ENCODE measurements at places on chromosomes 4 and X.

- no peak overlapping the region for H3K27ac ChIP-seq
- H3K4me1 ChIP-seq: peaks cover 19% of the 10 kb centered on the region
- no peak overlapping the region for H3K4me3 ChIP-seq
Measured at GRCh38 chr4:148060264-148061140, 328.6 kb downstream of the ARHGAP10 start.

DNA sequence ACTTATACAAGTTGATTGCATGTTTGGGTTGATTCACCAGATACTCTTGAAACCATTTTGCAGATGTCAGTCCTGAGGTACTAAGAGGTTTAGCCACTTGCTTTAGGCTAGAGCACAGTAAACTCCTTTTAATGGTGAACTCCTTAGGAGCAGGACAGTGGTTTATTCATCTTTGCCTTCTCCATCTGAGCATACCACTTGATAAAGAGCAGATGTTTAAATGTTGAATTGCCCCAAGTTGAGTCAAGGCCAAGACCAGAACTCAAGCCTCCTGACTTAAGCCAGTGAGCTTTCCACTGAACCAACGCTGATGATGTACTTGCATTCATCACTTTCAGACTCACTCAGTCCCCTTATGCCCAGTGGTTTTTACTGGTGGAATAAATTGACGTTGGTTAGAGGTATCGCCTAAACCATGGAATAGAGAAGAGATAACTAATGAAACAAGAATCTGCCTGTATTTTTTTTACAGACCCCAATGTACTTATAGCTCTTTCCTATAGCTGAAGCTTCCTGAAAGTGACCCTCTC lies 7.5 kb downstream of the DAPP1 start:
- no peak for DNase-seq
- no peaks in the 10 kb centered on the region for H3K36me3 ChIP-seq
- H3K27me3 ChIP-seq: no peaks in the 10 kb centered on the region
- H3K4me1 ChIP-seq: no peaks in the 10 kb centered on the region
- H3K4me3 ChIP-seq: no peak overlapping the region

- no peaks in the 10 kb centered on the region for H3K27me3 ChIP-seq
- DNase-seq: no peak
- no peak overlapping the region for H3K4me3 ChIP-seq
- H3K36me3 ChIP-seq: no peaks in the 10 kb centered on the region
- H3K4me1 ChIP-seq: no peaks in the 10 kb centered on the region
- no peak overlapping the region for H3K27ac ChIP-seq
Measured at GRCh38 chr4:64250488-64250887, 158.8 kb downstream of the TECRL start.

DNA sequence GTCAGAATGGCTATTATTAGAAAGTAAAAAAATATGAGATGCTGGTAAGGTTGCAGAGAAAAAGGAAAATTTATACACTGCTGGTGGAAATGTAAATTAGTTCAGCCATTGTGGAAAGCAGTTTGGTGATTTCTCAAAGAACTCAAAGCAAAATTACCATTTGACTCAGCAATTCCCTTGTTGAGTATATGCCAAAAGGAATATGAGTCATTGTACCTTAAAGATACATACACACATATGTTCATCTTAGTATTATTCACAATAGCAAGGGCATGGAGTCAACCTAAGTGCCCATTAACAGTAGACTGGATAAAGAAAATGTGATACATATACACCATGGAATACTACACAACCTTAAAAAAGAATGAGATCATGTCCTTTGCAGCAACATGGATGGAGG lies 148.2 kb downstream of the COMMD8 start:
- H3K36me3 ChIP-seq: no peaks in the 10 kb centered on the region
- no peaks in the 10 kb centered on the region for H3K4me1 ChIP-seq
- no peaks in the 10 kb centered on the region for H3K27me3 ChIP-seq
- no peak overlapping the region for H3K27ac ChIP-seq

DNA sequence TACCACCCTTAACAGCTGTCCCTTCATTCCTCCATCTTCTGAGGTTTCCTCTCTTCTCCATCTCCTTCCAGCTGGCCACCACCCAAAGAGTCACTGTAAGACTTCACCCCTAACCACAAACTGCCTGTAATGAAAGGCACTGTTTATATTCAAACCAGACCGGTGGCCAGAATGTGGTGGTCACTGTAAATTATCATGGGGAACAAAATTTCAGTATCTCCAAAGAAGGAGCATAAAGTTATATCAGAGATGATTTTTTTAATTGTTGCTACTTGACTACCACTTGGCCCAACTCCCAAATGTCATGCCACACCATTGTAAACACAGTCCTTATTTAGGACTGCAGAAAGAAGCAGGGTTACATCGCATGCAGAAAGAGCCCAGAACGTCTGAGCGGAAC lies 44.8 kb downstream of the SMARCA1 start:
- no peaks in the 10 kb centered on the region for H3K36me3 ChIP-seq
- H3K27me3 ChIP-seq: no peaks in the 10 kb centered on the region
- H3K4me3 ChIP-seq: no peak overlapping the region

- no peaks in the 10 kb centered on the region for H3K36me3 ChIP-seq
- no peak overlapping the region for H3K27ac ChIP-seq
- H3K27me3 ChIP-seq: no peaks in the 10 kb centered on the region
- no peaks in the 10 kb centered on the region for H3K4me1 ChIP-seq
- H3K4me3 ChIP-seq: no peak overlapping the region
- DNase-seq: no peak
Measured at GRCh38 chrX:75115707-75116413, 40.2 kb downstream of the ABCB7 start.

DNA sequence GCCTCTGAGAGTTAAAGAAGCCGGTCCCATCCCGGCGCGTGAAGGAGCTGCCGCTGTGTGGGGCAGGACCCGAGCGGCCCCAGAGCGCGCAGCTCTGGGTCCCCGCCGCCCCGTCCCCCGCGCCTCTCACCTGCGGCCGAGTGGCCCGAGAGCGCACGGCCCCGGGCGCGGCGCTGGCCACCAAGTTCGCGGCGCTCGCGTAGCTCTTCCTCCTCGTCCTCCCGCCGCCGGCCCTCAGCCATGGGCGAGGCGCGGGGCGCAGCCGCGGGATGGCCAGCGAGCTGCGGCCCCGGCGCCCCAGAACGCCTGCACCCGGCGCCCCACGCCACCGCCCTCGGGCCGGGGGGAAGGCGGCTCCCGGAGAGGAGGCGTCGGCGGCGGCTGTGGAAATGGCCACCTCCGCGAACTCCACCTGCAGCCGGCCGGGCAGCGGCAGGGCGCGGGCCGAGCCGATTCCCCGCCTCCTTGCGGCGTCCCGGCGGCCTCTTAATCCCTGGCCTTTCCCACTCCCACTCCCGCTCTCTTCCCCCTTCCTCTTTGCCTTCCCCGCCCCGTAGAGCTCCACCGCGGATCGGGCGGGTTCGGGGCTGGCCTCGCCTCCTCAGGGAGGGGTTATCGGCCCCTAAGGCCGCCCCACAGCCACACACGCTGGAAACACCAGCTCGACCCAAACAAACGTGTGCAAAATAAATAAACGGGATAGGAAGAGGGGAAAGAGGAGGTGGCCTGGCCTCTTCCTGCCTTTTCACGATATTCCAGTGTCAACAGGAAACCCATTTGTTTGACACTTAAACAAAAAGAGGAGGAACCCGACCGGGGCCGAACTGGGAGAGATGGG lies at the start of gene SH3D19:
TSS of gene SH3D19 (minus strand) at position 495 of the 838 bp plus-strand sequence. CDS start at position 242, 253 bp downstream.
- peak within 1 kb of the TSS; percentile 97 for H3K27ac ChIP-seq
- no peaks in the 10 kb centered on the region for H3K36me3 ChIP-seq
- H3K4me3 ChIP-seq: peak within 1 kb of the TSS; percentile 67

DNA sequence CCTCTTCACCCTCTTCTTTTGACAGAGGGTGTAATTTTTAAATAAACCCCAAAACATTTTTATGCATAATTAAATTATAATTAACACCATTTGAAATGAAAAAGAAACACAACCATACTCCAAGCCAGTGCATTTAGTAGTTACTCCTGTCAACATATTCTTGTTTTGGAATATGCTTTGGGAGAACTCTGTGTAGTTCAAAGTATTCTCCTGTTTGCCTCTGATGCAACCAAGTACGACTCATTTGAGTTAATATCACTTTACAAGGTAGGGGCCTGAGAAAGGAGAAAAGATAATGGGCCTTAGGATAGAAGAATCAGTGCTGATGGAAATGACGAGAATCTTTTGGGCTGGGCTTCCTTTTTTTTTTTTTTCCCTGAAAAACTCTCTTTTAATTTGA lies 2.7 kb downstream of the PTPN13 start:
- H3K36me3 ChIP-seq: no peaks in the 10 kb centered on the region
- no peaks in the 10 kb centered on the region for H3K4me1 ChIP-seq
- no peak overlapping the region for H3K27ac ChIP-seq
- H3K4me3 ChIP-seq: no peak overlapping the region

- peaks cover 26% of the 10 kb centered on the region for H3K4me1 ChIP-seq
- peaks cover 67% of the 10 kb centered on the region for H3K27me3 ChIP-seq
- no peak overlapping the region for H3K4me3 ChIP-seq
- H3K27ac ChIP-seq: no peak overlapping the region
Measured at GRCh38 chr4:54090804-54091623, 8.9 kb upstream of the GSX2 start.

DNA sequence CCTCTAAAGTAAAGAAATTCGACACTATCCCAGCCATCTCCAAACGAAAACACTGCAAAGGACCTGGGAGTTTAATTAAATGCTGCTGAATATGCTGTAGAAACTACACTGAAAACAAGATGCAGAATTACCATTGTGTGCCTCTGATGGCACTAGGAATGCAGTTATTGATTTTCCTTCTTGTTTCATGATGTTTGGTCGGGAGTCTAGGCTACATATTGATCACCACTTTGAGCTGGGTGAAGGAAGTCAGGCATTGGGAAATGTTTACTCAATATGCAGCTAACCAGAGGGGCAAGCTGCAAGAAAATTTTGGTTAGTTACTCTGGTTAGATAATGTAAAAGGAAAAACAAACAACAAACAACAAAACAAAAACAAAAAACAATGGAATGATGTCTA lies 650.7 kb upstream of the GALNTL6 start:
- H3K4me1 ChIP-seq: no peaks in the 10 kb centered on the region
- no peaks in the 10 kb centered on the region for H3K27me3 ChIP-seq
- H3K36me3 ChIP-seq: no peaks in the 10 kb centered on the region
- H3K27ac ChIP-seq: no peak overlapping the region
- no peak overlapping the region for H3K4me3 ChIP-seq

DNA sequence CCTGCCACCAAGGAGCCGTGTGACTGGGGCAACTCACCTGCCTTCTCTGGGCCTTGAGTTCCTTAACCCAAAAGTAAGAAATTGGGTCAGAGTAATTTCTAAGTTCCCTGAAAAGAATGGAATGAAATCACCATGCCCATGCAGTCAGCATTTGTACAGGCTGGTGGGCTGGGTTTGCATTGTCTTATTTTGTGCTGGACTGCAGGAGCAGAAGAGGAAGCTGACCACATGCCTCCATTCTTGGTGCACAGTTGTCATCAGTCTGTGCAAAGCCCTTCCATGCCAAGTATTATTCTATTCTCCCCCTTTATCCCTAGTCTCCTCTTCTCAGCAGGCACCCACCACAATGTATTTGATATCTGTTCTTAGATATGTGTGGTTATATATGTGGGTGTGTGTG lies 56.3 kb downstream of the FHDC1 start:
- no peak for DNase-seq
- H3K27me3 ChIP-seq: no peaks in the 10 kb centered on the region
- peaks cover 4% of the 10 kb centered on the region for H3K4me1 ChIP-seq
- H3K36me3 ChIP-seq: no peaks in the 10 kb centered on the region
- H3K27ac ChIP-seq: no peak overlapping the region

- H3K36me3 ChIP-seq: no peaks in the 10 kb centered on the region
- H3K4me1 ChIP-seq: peaks cover 4% of the 10 kb centered on the region
- no peak overlapping the region for H3K4me3 ChIP-seq
- no peaks in the 10 kb centered on the region for H3K27me3 ChIP-seq
- no peak for DNase-seq
Measured at GRCh38 chr4:48748949-48749596, 31.0 kb downstream of the FRYL start.

- H3K4me3 ChIP-seq: no peak overlapping the region
- H3K27me3 ChIP-seq: no peaks in the 10 kb centered on the region
- DNase-seq: no peak
Measured at GRCh38 chr4:151692821-151693673, 67.8 kb downstream of the GATB start.

DNA sequence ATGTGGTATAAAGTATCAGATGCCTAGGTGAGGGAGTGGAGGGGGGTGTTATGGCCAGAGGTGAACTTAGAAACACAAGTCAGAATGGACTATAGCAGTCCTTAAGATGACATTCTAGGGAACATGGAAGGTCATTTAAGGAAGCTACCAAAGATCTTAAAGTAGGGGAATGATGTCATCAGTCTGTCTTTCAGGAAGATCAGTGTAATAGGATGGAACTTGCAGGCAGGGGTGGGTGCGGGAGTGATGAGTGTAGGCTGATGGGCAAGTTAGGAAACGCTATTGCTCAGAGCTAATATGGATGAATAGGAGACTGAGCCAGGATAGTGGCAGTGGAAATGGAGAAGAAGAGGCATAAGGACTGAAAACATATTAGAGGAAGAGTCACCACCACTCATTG lies 27.5 kb upstream of the CWH43 start:
- DNase-seq: no peak
- H3K4me1 ChIP-seq: no peaks in the 10 kb centered on the region
- no peaks in the 10 kb centered on the region for H3K36me3 ChIP-seq
- no peaks in the 10 kb centered on the region for H3K27me3 ChIP-seq

GRCh38 chrX:120604361-120604782 lies 471 bp downstream of the MCTS1 start:
- H3K36me3 ChIP-seq: no peaks in the 10 kb centered on the region
- peak; percentile 55 for DNase-seq
- no peaks in the 10 kb centered on the region for H3K4me1 ChIP-seq
- peak overlapping the region; percentile 94 for H3K27ac ChIP-seq

- no peaks in the 10 kb centered on the region for H3K27me3 ChIP-seq
- no peak for DNase-seq
- H3K36me3 ChIP-seq: no peaks in the 10 kb centered on the region
- no peaks in the 10 kb centered on the region for H3K4me1 ChIP-seq
- H3K27ac ChIP-seq: no peak overlapping the region
- no peak overlapping the region for H3K4me3 ChIP-seq
Measured at GRCh38 chrX:8657883-8658282, 74.1 kb downstream of the ANOS1 start.
